Astrocyte of the spinal cord (primary cell): ENCODE measurements at places on chromosomes 11 and 22.

DNA sequence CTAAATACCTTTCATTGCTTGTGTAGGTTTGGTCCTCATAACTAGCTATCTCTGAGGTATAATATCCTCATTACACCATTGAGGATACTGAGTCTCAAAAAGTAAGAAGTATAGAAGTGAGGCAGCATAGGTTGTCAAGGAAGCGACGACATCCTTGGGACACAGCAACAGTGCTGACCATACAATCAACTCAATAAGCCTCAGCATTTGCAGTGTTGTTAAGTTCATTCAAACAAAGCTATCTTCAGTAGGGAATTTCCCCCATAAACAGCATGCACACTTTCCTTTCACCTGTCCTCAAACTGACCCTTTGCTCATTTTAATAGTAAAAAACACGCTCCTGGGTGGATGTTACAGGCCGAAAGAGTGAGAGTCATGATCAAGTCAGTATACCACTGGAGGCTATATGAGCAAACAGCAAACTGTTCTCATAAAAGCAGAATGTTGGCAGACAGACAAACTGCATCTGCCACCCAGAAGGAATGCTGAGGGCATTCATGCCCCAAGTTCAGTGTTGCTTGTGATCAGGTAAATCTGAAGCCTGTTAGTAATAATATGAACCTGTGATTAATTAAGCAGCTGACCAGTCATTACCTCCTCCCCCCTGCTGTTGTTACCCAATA, 756.2 kb upstream of the TENM4 start:
- no peak for DNase-seq

GRCh38 chr11:11155962-11156815, 196.9 kb downstream of the CSNK2A3 start:
- no peak for DNase-seq

DNA sequence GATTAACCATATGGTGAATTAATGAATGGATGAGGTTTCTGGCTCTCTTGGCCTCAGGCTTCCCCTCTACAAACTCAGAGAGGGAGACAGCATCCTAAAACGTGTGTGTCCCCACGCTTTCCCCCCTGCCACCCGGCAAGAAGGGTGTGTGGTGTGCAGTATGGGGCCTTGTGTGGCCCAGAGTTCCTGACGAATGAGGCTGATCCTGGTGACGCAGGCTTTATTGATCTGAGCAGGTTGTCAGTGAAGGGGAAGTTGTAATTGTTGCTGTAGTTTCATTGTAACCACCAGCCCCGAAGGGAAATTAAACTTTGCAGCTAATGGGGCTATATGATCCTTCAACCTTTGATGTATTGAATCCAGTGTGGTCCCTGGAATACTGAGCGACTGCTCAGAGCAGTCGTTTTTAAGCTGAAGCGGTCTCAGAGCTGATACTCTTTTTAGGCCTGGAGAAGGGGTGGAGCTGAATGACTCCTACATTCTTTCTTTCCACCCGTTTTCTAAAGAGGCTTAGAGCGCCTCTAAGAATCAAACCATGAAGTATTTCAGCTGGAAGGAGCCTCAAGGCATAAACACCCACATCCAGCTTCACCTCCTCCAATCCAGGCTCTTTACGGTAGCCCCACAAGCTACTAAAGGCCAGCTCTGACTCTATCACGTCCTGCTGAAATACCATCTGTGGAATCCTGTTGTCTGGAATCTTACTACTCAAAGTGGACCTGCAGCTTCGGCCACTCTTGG, 284.7 kb downstream of the MIAT start:
- no peak for DNase-seq

DNA sequence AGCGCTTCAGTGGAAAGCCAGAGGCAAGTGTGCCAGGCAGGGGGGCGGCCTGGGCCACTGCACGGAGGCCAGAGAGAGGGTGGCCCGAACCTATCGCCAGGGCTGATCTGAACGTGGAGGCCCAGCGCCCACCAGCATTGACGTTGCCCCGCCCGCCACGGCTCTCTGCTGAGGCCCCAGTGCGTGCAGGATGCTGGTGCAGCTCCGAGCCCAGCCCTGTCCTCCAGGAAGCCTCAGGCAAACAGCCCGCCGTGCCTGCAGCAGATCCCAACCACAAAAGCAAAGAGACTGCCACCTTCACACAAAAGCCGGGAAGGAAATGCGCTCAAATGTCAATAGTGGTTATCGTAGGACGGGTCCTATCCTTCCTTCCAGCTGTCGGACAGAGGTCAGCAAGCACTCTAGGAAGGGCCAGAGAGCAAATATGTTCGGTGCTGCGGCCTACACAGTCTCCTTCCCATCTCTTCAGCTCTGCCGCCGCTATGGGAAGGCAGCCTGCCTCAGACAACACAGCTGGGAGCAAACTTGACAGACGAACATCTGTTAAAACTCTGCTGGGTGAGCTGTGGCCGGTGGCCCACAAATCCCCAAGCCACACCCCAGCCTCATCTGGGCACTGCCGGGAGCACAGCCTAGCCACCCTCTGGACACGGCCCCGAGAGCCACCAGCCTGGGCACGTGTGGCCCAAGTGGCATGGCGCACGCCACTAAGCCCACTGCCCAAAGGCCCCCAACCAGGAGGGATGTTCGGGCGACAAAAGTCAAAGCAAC, 146.2 kb downstream of the CRYBB2 start:
- no peak for DNase-seq

GRCh38 chr11:117681438-117681837, 115.6 kb downstream of the DSCAML1 start:
- DNase-seq, result no peak
